ENCODE measurements at places on chromosomes 5 and 9.

- no peak for DNase-seq
Observed at GRCh38 chr9:99735041-99735440, 86.6 kb upstream of the NR4A3 start.

DNA sequence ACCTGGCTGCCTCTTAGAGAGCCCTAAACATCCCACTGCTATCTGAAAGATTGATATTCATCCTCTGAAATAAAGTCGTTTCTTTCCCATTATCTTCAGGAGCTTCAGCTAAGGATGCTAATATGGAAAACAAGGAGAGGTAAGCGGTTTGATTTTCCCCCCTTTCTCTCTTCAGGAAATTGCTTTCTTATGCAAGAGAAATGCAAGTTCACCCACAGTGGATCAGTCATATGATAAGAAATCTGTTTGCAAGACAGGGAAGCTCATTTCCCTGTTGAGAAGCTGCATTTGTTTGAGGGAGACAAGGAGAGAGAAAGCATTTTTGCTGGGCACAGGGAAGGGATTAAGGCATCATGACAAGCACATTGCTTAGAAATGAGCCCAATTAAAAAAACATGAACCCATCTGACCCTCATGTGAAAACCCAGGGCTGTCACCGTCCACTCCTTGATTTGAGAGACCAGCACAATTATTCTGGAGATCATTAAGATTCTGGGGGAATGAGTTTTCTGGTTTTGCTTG lies 53.7 kb upstream of the BOD1 start:
- peak; percentile 18 for DNase-seq

DNA sequence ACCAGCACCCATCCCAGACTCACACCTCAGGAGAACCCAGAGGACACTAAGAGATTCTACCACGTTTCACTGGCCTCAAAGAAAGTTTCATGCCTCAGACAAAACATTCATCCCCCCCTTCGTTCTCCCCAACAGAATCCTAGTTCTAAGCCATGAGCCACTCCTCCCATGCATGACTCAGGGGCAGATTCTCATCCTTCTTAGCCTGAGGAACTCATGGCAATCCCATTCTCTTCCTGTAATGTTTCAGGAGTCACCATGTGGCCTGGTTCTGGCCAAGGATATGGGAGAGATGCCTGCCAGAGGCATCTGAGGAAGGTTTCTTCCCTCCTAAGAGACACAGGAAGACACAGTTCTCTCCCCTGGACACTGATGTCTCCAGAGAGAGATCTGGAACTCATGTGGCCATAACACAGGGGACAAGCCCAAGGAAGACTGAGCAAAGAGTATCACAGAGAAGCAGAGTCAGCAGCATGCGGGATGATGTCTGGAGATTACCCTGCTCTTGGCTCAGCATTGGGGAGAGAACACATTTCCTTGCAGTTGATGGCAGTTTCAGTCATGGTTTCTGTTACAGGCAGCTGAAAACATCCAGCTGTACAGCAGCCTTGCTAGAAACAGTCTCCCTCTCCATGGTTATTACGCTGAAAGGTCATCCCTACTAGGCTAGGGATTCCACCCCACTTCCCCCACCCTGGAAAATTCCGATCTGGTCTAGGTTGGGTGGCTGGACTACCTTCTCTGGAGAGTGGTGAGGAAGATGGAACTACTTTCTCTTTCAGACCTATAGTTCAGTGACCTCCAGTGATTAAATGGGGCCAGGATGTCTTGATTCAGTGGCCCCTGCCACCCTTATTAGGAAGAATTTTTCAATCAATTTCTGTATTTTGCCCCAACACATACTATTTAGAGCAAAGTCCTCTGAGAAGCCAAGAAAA lies 115.4 kb downstream of the ZNF608 start:
- no peak for DNase-seq

- DNase-seq, result no peak
Observed at GRCh38 chr5:175382171-175382570, 61.8 kb downstream of the DRD1 start.

DNA sequence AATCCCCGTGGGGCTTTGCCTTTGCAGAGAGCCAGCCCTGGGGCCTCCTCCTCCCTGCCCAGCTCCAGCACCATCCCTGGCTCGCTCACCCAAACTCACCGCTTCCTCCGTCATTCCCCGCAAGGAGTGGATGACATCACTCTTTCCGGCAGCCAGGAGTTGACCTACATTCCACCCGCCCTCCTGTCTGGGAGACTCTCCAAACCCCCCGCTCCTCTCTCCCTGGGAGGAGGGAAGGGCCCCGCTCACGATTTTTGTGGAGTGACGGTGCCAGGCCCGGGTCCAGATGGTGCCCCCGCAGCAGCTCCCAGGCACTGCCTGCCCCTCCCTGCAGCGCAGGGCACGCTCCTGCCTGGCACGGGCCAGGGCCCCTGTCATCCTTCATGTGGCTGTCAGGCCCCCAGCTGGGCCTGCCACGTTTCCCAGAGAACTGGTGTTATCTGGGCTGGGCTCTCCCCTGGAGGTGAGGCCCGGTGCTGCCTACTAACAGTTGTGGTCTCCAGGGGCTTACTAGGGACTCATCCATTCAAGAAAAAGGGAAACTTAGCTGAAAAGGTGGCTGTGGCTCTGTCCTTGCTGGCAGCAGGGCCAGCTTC lies 52.3 kb downstream of the NTNG2 start:
- peak; percentile 93 for DNase-seq

DNA sequence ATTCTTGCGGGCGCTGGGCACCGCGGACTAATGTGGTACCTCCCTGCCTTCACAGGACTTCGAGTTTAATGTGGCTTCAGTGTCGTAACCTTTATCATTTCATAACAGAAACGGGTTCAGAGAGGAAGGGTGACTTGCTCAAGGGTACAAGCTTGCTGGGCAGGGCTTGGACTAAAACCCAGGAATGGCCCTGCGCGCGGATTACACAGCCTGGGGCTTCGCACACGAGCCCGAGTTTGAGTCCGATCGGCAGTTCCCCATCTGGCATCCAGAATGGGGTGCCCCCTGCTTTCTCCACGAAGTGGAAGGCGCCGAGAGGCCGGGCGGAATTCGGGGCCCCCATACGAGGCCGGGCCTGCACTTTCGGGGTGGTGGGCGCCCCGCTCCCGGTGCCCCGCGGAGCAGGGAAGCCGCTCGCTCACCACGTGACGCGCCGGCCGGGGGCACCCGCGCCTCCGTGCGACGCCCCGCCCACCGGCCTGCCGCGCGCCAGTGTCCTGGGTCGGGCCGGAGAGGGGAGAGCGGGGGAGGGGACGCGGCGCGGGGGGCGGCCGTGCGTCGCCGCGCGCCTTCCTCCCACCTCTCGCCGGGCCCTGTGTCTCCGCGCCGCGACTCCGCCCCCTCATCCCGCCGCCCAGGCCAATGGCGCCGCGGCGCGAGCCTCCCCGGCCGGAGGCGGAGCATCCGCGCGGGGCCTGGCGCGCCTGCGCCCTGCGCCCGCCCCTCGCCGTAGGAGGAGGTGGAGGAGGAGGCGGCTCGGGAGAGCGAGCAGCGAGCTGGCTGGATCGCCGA lies at the start of gene SET:
Gene SET (plus strand): TSS at position 722 of the 792 bp plus-strand sequence. CDS start 361 bp downstream, outside the sequence.
- peak; percentile 87 for DNase-seq

DNA sequence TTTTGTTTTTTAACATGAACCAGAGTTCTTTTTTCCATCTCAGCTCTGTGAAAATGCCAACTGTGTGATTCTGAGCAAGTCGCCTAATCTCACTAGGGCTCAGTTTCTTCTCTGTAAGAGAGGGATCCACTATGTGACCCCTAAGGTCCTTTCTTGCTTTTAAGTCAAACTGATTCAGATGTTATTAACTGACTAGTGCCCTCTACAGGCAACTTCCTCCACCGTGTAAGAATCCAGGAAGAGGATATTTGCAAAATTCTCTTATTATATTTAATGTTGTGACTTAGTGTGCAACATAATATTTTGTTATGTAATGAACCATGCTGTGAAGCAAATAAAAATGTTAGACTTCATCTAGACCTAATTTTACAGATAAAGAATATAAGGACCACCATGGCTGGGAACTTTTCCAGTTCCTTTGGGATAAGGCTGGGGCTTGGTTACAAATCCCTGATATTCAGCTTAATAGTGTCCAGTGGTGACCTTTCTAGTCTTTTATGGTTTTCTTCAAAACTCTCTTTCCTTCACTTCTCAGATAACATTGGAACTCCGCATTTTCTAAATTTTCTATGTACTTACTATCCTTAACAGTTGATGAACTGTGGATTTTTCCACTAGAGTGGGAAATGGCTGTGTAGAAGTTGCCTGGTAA lies 244.7 kb downstream of the PIK3R1 start:
- DNase-seq, result peak; percentile 38

DNA sequence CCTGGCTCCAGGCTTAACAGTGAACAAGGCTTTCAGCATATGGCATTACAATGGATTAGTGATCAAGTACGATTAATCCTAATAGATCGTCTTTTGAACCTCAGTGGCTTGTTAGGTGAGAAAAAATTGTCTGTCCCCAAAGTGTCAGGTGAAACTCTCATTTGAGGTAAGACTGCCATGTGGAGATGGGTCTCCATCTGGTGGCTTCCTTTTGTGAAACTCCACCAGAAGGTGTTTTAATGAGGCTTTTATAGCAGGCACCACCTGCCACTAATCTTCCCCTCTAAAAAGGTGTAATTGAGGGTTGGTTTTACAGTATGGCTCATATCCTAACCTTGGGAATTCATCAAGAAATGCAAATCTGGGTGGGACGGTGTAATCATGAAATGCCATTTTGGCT lies 471.1 kb upstream of the MPDZ start:
- DNase-seq, result no peak

DNA sequence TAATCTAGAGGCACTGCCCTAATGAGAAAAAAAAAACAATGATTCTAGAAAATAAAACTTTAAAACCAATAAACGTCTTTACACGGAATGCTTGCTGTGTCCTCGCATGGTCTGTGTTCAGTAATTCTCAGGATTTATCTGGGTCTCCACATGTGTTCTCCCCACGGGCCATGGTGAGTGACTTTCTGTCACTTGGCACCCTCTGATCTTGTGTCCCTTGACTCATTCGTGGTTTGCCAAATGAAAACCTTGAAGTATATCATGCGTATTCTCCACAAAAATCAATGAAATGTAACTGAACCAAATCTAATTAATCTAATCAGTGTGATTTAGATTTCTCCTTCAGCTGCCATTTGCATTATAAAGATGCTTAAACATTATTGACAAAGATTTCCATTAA lies 48.0 kb downstream of the UBE2QL1 start:
- no peak for DNase-seq

- DNase-seq, result peak; percentile 71
Observed at GRCh38 chr9:83154821-83155220, 91.9 kb upstream of the RASEF start.

- peak; percentile 95 for DNase-seq
Observed at GRCh38 chr5:57494104-57495098, 11.8 kb upstream of the ACTBL2 start.

- DNase-seq, result no peak
Observed at GRCh38 chr5:150140830-150141229, 14.8 kb downstream of the PDGFRB start.

DNA sequence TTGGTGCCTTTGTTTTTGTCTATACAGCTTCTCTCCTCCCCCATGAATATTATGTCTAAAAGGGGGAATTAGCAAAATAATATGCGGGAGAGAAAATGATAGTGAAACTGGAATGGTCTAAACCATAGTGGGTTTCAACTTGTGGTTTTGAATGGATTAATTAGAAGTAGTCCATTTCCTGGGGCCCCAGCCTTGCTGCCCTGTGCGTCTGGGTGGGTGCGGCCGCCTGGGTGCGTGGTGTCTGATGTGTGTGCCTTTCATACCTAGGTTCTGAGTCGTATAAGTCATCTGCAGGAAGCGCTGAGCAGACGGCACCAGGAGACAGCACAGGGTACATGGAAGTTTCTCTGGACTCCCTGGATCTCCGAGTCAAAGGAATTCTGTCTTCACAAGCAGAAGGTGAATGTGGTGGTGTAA lies 120.0 kb upstream of the CACNA1B start:
- peak; percentile 66 for DNase-seq
